IMR-90 (cell line): ENCODE measurements at places on chromosomes 5 and 9. TPM values are rescaled to one million over a fixed set of nuclear protein-coding genes. Genes with fewer than 3 reads are reported as not detected.

Gene HRCT1
- 3.9 and 4.4 TPM in 2 replicates for polyA plus RNA-seq

- DNase-seq = no peak
These were observed 17.9 kb upstream of the MSMP start for GRCh38 chr9:35771943-35772342.

DNA sequence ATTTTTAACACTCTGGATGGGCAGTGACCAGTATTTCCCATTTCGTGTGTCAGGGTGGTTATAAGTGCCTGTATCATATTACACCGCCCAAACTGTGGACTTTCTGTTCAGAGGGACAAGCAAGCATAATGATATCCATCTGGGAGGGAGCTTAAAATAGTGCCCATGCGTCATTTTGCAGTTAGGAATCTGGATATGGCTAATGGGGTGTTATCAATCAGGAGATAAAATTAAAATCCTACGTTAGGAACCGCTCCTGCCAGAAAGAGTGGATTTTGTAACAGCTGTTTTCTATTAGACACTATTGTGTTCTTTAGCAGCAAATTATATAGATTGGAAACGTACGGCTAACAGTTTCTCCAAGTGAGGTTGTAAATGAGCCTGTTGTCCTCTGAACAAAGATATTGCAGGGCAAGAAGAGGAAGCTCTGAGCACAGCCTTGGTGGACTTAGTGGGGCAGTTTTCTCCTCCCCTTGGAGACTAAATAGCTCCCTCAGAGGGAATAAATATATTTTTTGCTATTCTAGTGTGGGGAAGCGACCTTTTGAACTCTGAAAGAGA lies 160.4 kb downstream of the SPATA31D1 start:
- peak; percentile 89 for DNase-seq

- no peak for DNase-seq
These were observed 155.3 kb downstream of the COL23A1 start for GRCh38 chr5:178434851-178435250.

GRCh38 chr5:78985116-78985724 lies at the start of gene ARSB:
TSS of gene ARSB (minus strand) at chr5:78985310. CDS start at chr5:78985248, 62 bp downstream.
- DNase-seq = peak; percentile 27

Gene FBLL1
- polyA plus RNA-seq = 0.19 and 0.29 TPM in 2 replicates

DNA sequence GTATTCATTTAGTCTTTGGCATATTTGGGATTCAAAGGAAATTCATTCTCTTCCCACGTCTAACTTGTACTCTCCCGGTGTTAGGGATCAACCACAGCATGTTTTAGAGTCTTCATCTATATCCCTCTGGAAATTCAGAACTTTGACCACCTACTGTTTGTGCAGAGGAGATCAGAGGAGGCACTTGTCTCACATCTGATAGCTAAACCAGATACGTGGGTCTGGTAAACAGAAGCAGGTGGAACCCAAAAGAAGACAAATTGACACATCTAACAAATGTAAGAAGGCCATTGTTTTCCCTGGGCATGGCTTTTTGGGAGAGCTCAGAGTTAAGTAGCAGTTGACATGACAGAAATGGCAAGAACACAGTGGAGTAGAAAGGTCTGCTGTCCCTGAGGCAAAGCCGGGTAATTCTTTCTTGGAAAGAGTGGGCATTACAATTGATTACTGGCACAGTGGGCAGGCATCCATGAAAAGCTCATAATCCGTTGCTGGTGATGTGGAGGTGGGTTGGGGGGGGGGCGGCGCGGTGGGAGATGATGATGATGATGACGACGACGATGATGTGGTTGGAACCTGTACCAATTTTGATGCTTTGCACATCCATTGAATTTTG lies 27.5 kb downstream of the PIP5K1B start:
- DNase-seq = no peak

DNA sequence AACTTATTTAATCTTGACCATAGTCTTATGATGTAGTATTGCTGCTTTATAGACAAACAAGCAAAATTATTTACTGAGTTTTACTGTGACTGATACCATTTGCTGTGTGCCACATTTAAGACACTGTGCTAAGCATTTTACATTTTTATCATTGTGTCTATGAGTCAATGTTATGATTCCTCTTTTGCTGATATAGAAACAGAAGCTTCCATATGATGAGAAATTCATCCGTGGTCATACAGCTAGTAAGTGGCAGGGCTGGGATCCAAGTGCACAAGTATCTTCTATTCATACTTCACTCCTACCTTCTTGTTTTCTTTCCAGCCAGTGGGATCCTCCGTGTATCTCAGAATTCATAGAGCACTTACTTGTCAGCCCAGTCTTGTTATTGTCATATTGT lies 17.1 kb upstream of the IFNK start:
- DNase-seq = no peak

Gene C5orf46
- 0.98 and 1.3 TPM in 2 replicates for polyA plus RNA-seq

- peak; percentile 68 for DNase-seq
These were observed 137.0 kb downstream of the FER start for GRCh38 chr5:108884736-108885135.

- peak; percentile 43 for DNase-seq
These were observed 16.2 kb upstream of the PAIP1 start for GRCh38 chr5:43573058-43573457.

DNA sequence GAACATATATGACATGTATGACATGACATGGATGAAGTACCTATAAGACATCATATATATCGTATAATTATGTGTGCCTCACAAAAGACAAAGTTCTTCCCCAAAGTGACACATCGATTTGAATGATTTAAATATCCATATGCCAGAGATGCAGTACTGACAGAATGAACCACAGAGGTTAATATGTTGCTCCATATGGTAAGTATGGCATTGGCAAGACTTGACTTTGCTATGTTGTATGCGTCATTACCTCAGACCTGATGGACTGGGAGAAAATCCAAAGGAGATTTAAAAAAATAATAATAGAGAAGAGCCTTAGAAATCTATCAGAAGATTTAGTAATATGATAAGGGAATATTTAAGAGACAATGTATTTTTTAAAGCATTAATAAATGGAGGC lies 263.2 kb downstream of the PJA2 start:
- DNase-seq = peak; percentile 42

DNA sequence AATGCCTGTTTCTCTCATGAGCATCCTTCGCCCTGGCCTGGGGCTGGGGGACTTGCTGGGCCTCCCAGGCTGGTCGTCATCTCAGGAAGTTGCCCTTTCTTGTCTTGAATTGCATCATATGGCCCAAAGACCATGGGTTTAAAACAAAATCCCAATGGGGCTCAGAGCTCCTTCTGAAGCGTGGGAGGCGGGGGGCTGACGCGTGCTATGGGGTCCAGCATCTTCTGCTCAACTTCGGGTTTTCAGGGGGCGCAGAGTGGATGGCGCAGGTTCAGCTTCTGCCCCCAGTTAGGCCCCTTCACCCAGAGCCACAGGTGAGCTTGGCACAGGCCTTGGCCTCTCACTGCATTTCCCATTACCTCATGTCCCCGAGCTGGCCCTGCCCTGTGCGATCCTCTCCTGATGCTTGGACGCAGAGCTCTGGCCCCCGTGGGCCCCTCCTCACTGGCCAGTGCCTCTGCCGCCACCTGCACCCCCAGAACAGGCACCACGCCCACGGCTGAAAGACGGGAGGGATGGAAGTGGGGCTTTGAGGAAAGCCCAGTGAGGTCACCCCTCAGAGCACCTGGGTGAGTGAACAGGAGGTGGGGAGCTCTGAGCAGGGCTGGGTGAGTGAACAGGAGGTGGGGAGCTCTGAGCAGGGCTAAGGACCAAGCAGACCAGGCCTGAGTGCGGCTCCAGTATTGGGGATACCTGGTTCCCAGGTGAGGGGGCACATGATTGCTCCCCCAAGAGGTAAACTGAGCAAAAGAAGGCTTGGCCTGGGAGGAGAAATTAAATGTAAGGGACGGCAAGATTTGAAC lies 56.0 kb downstream of the TRIP13 start:
- no peak for DNase-seq

Gene GLT6D1
- polyA plus RNA-seq = not detected in 2 replicates

Gene KIF4B
- polyA plus RNA-seq = 0.03 TPM in 2 replicates

- DNase-seq = peak; percentile 94
These were observed 18.7 kb downstream of the PCDHGC5 start for GRCh38 chr5:141507387-141508091.

DNA sequence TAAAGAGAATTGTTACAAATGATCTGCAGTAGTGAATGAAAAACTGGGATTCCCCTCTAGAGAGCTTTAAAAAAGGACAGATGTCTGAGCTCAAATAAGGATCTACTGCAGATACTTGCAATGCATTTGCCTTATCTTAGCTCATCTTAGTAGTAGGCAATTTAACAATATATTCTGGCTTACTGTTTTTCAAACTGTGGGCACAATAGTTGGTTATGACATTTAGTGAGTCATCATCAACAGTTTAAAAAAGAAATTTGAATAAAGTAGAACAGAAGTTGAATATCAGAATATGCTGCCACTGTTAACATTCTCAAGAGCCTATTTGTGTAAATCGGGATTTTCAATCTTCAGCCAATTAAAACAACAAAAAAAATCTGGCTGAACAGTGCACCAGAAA lies 6.7 kb upstream of the CAST start:
- DNase-seq = peak; percentile 42

DNA sequence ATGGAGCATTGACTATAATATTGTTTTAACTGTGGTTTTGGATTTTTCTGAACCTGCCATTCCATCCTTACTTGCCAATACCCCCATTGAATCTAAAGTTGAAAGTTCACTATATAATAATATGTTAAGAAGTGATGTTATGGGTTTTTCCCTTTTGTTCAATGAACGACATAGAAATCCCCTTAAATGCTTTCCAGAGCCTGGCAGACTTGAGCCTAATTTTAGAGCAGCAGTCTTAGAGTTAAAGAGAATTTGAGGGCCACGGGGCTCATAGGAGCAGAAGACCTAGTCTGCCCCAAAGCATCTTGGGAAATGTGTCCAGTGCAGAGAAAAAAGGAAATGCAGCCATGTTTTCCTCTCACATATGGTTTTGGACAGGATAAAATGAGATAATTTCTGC lies 146.1 kb upstream of the SLC44A1 start:
- DNase-seq = no peak

Gene ANKRD34B
- polyA plus RNA-seq = not detected in 2 replicates

Gene PCDHB2
- polyA plus RNA-seq = 0.46 and 0.65 TPM in 2 replicates

GRCh38 chr5:42813533-42813932 lies 1.8 kb upstream of the SELENOP start:
- no peak for DNase-seq

GRCh38 chr9:113946496-113947115 lies 70.5 kb downstream of the ZNF618 start:
- DNase-seq = no peak

GRCh38 chr5:170293273-170293672 lies 4.3 kb downstream of the LCP2 start:
- DNase-seq = no peak

GRCh38 chr5:53076014-53076583 lies 33.5 kb downstream of the MOCS2 start:
- DNase-seq = no peak

Gene DNAJC25
- 6.6 and 6.7 TPM in 2 replicates for polyA plus RNA-seq

GRCh38 chr5:160921-161802 lies 30.1 kb upstream of the LRRC14B start:
- DNase-seq = no peak

Gene NRG2
- not detected in 2 replicates for polyA plus RNA-seq

- DNase-seq = no peak
These were observed 9.6 kb upstream of the LURAP1L start for GRCh38 chr9:12765088-12765798.

- DNase-seq = no peak
These were observed 42.1 kb upstream of the CTNNA1 start for GRCh38 chr5:138711087-138711486.
